LHCN-M2 (cell line): ENCODE measurements at places on chromosomes 4 and X. TPM values are rescaled to one million over a fixed set of nuclear protein-coding genes. Genes with fewer than 3 reads are reported as not detected.

- DNase-seq, result peak; percentile 47
Measured at GRCh38 chr4:122826553-122827257, at the start of gene FGF2. TSS of gene FGF2 (plus strand) at chr4:122826831. CDS start at chr4:122827175, 344 bp downstream.

- DNase-seq, result no peak
Measured at GRCh38 chr4:142846729-142847596, 862 bp upstream of the INPP4B start.

DNA sequence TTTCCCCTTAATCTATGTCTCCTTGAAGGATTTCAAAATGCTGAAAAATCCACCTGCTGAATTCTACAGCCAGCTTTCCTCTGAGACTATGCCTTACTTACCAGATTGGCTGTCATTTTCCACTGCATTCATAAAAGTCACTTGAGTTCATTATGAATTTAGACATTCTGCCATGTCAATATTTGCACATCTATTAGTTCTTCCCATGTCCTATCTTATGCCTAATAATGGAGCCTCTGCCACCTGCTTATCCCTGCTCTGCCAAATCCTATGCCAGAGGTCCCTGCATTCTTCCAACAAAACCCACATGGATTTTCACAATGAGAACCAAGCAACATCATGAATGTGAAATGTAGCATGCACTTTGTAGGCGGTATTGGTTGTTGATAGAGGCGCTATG lies 42.6 kb downstream of the GASK1B start:
- no peak for DNase-seq

DNA sequence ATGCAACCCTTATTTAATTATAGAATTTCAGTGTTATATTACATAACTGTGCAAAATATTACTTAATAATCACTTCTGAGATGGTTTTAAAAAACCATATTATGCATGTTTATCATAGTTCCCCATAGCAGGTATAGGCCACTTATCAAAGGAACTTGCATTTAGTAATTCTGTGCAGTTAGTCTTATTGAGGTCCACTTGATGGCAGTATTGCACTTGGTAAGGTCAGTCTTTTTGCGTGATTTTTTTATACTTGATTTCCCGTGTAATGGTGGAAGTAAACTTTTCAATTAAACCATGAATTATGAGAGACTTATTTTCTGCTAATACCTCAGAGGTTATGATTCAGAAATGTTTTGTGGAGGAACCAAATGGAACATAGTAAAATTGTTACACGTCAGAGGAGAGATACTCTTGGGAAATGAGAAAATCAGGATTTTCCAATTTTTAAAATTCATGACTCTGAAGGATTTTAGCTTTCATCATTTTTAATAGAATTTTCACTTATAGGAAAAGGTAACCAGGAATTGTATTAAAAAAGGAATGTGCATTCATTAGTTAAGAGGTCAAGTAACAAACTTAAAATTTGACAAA lies 230.0 kb downstream of the CCSER1 start:
- peak; percentile 68 for DNase-seq

DNA sequence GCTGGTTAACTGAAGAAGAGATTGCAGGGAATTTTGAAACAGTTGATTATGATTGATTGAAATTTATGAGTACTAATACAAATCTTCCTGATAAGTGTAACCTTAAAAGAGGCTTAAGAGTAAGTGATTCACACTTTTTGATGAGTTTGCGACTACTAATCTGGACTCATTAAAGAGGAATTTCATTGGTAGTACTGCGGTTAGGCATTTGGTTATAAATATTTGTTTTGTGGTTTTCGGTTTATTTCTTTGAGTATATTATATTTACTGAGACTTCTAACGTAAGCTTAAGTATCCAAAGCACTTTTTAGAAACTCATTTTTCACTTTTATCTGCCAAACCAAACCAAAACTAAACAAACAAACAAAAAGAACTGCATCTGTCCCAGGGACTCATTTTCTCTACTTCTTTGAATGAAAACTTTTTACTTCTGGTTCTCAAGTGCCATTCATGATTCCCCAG lies 20.7 kb downstream of the SLIT2 start:
- DNase-seq, result peak; percentile 9

DNA sequence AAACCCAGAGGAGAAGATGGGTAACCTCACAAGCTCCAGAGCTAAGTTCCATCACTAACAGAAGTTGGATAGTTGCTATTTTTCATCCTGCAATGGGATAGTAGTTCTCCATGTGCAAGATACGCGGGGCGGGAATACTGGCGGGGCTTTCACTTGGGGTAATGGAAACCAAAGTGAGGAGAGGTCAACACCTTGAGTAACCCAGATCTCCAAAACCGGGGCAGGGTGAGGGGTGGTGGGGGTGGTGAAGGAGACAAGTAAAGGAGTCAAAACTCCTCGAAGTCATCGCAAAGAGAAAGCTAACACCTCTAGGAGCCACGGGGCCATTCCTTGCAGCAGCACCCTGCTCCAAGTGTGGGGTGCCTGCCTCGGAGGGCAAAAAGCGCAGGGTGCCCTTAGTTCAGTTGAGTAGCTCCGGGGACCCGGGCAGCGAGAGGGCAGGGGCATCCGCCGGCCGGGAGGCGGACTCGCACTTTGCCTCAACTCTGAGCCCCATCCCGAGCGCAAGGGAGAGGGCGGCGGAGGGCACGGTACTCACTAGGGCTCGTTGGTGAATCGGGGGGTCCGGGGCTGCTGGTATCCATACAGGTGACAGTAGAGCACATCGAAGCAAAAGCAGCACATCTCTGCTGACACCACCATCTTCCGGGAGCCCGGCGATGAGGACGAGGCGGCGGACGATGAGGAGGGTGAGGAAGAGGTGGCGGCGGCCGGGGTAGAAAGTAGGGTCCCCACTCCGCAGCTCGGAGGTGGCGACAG lies 645 bp downstream of the AMMECR1 start:
- DNase-seq, result no peak

Gene IL13RA1
- total RNA-seq, result 33.4 and 34.2 TPM in 2 replicates

Gene MAGEE1
- 1.8 and 2.1 TPM in 2 replicates for total RNA-seq

Gene F9
- total RNA-seq, result not detected in 2 replicates

Gene PLAC1
- total RNA-seq, result 0.17 TPM in 1 of 2 replicates, not detected in the other

Gene UGT2A1
- not detected in 2 replicates for total RNA-seq

Gene F11
- not detected in 2 replicates for total RNA-seq

Gene POF1B
- total RNA-seq, result not detected in 2 replicates

Gene NPFFR2
- total RNA-seq, result not detected in 2 replicates

Gene CXCL1
- total RNA-seq, result 2.0 and 2.9 TPM in 2 replicates

Gene TTC29
- total RNA-seq, result 0.11 and 0.19 TPM in 2 replicates
